ENCODE measurements at places on chromosomes 6 and 20.

GRCh38 chr6:17015551-17016381 is 86.1 kb upstream of the STMND1 start:
- peak; percentile 46 for DNase-seq

DNA sequence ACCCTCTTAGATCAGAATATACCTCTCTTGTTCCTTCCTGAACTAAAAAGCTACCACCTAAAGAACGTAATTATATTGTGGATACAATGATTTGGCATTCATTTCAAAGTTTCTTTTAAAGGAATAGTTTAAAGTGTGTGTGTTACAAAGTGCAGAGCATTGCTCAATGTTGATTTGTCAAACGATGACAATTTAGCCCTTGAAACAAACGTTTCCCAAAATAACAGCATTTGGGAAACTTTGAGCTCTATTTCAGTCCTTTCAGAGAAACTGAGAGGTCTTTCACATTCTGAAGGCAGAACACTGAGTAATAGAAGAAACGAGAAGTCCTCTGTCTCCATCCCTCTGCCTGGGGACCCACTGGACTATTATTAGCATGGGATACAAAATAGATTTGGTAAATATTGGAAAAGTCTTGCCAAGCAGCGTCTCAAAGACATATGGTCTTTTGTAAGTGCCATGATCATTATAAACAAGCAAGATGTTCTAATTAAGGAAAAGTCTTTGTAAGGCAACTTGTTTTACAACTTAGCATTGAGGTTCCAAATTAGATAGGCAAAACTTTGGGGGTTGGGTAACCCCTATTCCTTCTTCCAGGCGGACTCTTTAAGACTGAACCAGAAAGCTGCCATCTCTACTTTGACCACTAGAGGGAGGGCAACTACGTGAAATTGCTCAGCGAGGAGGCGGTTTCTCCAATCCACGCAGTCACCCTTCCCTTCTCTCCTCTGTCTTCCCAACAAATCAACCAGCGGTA is 208.8 kb downstream of the RNF144B start:
- DNase-seq = peak; percentile 42

- DNase-seq = no peak
These were observed 87.4 kb upstream of the TMEM181 start for GRCh38 chr6:158472447-158472846.

GRCh38 chr6:91340896-91341395 is 754.1 kb upstream of the MAP3K7 start:
- DNase-seq = no peak

- no peak for DNase-seq
These were observed 14.2 kb downstream of the DNPH1 start for GRCh38 chr6:43215066-43215465.

DNA sequence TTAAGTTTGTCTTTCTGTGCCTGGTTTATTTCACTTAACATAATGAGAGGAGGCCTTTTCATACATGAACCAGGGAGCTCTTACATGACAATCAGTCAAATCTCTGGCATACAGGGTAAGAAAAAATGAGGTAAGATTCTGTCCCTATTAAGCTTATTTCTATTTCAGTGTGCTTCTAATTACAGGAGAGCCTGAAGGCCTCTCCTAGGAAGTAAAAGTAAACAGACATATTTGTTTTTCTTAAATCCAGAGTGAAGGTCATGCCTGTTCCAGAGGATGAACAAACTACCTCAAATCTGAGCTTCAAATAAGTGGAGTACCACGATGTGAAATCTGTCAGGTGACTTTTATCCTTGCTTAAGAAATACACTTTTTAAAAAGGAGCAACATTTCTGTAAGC is 72.6 kb downstream of the POPDC3 start:
- no peak for DNase-seq

DNA sequence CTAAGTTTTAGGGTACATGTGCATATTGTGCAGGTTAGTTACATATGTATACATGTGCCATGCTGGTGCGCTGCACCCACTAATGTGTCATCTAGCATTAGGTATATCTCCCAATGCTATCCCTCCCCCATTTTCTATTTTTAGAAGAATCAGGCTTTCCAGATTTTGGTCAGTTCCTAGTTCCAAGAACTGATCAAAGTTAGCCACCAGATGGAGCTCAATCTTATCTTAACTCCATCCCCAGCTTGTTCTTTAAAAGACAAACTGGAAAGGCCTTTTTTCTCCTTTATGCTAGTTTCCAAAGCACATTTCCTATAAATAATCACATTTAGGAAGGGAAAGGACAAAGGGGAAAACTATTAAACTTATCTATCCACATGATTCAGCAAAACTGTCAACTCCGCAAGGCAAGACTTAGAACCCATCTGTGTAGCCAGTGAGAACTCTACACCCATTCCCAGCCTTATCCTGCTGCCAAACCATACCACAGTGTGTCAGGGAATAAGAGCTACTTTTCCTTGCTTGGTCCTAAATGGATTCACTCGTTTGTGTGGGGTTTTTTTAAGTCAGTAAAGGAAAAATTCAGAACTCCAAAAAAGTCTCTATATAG is 22.8 kb upstream of the KHDC1 start:
- DNase-seq = no peak

DNA sequence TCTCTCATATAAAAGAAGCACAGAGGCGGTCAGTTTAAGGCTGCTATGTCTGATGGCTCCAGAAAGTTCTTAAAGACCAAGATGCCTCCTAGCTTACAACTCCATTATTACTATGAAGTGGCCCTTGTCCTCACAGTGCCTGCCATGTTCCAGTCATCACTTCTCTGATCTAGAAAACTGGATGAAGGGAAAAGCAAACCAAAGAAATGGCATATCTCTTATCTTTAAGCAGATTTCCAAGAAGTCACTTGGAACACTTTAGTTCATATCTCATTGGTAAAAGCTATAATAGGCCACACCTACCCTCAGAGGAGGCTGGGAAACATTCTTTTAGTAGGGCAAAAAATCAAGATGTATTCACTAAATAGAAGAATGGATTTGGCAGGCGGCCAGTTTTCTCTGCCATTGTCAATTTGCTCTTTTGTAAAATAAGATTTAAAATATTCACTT is 289.6 kb downstream of the TBC1D7 start:
- no peak for DNase-seq

All from CD4-positive, alpha-beta T cell treated with Interleukin-17A for 4 hours (primary cell).